ENCODE measurements at places on chromosomes 3 and 15.
A peak's percentile ranks its signal among the peaks of the same experiment; 100 is the strongest.

- DNase-seq = no peak
Observed at GRCh38 chr15:58453931-58454793, 22.4 kb downstream of the LIPC start.

DNA sequence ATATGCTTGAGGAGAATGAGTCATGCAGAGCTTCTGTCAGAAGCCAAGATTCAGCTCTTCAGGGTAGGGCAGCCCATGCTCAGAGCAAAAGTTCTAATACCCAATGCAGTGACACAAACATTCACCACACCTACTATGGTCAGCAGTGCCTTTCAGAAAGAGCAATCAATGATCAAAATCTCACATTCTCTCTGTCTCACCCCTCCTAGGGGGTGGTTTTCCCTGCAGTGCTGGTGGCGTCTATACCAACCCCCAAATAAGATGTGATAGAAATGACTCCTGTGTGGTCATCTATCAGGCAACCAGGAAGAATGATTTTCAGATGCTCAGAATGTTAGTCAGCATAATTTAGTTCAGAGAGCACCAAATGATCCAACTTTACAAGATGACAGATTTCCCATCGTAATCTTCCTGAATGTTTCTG lies 385.3 kb downstream of the NTRK3 start:
- DNase-seq = no peak

DNA sequence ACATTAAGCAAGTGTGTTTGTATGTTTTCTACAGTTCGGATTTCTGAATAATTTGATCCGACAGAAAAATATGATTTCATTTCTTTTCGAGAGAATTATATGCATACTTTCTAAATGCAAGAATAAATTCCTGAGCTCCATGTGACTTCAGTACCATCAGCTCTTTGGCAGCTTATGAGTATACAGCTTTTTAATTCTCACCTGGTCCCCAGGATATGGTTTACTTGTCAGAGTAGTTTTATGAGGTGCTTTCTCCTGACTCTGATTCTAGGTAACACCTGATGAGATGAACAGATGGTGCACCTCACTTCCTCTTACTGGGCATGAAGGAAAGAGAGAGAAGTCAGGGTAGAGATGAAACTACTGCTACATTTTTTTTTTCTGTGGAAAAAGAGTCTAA lies 3.1 kb downstream of the HGD start:
- DNase-seq = no peak

- peak; percentile 65 for DNase-seq
Observed at GRCh38 chr3:142586803-142587406, 8.4 kb upstream of the ATR start.

DNA sequence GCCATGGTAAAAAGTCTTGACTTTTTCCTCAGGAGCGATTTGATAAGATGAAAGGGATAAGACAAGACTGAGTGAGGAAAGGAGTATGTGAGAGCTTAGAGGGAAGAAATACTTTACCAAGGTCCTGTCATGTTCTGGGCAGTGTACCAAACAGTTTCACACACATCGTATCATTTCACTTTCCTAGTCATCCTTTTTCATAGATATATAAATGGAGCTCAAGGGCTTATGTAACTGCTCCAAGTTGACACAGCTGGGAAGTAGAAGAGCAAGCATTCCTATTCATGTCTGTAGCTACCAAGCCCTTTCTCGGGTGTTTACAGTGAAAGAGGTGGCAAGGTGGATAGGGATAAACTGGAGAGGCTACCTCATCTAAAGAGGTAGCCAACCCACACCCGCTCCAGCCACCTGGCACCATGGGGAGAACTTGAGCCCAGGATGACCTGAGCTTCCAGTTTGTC lies 57.4 kb downstream of the MRPS25 start:
- DNase-seq = no peak

DNA sequence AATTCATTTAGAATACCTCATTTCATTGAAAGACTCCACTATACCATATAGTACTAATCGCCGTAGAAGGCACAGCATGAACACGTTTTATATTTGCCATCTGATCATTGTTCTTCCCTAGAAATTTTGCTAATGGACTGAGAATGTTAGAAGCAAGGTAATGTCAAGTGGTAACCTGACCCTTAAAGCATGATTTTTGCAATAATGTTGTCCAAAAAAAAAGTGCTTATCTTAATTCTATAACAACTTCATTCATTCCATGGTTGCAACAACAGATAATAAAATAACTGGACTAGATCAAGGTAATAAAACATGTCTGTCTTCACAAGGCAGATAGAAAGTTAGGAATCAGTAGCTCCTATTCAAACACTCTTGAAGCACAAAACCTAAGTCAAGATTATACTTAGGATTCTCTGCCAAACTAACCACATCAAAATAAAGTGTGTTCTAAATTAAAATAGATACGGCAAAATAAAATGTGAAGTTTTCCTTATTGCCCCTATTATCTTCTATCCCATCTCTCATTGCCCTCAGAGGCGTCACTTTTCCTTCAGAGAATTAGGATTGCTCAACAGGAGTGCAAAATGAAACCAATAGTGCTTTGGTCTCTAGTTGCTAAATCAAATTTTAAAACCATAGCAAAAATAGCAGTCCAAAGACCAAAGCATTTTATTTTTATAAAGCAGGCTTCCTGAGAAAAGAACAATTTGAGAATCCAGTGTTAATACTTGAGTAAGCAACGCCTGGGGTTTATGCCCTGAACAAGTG lies 317.4 kb upstream of the UBE2E2 start:
- no peak for DNase-seq

GRCh38 chr3:125356140-125357026 lies 18.7 kb downstream of the ZNF148 start:
- DNase-seq = no peak

GRCh38 chr3:119238363-119238762 lies 2.3 kb downstream of the B4GALT4 start:
- no peak for DNase-seq

- no peak for DNase-seq
Observed at GRCh38 chr3:5616873-5617272, 429.4 kb downstream of the EDEM1 start.

GRCh38 chr15:101313041-101313761 lies 18.2 kb upstream of the SNRPA1 start:
- no peak for DNase-seq

GRCh38 chr3:143806038-143806437 lies 42.2 kb downstream of the SLC9A9 start:
- no peak for DNase-seq

- DNase-seq = no peak
Observed at GRCh38 chr3:463252-464192, 267.0 kb downstream of the CHL1 start.

- no peak for DNase-seq
Observed at GRCh38 chr3:49025793-49026520, 3.2 kb downstream of the IMPDH2 start.

- DNase-seq = peak; percentile 37
Observed at GRCh38 chr3:187281191-187281714, 10.3 kb downstream of the MASP1 start.

DNA sequence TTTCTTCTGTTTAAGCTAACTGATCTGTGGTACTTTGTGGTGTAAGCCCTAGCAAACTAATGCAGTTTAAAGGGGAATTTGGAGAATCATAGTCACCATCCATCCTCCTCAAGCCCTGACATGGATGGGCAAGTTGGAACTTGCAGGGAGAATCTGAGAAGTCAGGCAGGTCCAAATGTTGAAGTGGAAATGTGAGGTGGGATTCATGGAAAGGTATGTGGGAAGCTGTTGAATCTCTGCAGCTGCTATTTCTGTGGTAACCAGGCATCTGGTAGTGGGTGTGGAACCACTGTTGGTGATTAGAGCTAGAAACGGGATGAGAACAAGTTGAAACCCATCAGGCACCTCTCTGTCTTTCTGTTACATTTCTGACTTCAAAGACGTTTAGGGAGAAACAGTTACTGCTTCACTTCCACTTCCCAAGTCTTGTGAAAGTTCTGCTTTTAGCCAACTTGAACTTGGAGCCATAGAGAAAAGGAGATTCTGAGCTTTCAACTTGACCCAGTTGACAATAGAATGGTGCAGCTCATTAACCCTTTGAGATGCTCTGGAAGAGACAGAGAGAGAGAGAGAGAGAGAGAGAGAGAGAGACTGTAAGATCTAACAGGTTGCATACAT lies 38.1 kb upstream of the NMNAT3 start:
- no peak for DNase-seq

DNA sequence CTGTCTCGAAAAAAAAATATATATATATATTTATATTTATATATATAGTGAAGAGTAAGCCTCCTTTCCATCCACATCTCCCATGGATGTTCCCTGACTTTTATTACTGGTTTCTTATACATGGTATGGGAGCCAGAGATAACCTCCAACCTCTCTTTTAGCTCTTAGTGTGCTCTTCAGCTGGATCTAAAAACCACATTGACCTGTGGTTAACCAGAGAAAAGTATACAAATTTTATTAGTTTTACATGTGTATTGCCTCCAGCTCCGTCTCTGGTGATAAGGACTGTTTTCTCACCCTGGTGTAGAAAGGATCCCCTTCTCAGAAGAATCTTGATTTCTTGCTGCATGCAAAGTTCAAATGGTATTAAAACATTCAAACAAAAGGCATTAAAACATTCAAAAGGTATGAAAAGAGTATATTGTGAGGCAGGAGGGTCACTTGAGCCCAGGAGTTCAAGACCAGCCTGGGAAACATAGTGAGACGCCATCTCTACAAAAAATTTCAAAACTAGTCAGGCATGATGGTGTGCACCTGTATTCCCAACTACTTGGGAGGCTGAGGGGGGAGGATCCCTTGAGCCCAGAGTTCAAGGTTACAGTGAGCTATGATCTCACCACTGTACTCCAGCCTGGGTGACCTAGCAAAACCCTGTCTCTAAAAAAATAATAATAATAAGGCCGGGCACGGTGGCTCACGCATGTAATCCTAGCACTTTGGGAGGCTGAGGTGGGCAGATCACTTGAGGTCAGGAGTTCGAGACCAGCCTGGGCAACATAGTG lies 13.5 kb upstream of the TTBK2 start:
- DNase-seq = no peak

- no peak for DNase-seq
Observed at GRCh38 chr15:66761726-66762595, 59.9 kb downstream of the SMAD6 start.

DNA sequence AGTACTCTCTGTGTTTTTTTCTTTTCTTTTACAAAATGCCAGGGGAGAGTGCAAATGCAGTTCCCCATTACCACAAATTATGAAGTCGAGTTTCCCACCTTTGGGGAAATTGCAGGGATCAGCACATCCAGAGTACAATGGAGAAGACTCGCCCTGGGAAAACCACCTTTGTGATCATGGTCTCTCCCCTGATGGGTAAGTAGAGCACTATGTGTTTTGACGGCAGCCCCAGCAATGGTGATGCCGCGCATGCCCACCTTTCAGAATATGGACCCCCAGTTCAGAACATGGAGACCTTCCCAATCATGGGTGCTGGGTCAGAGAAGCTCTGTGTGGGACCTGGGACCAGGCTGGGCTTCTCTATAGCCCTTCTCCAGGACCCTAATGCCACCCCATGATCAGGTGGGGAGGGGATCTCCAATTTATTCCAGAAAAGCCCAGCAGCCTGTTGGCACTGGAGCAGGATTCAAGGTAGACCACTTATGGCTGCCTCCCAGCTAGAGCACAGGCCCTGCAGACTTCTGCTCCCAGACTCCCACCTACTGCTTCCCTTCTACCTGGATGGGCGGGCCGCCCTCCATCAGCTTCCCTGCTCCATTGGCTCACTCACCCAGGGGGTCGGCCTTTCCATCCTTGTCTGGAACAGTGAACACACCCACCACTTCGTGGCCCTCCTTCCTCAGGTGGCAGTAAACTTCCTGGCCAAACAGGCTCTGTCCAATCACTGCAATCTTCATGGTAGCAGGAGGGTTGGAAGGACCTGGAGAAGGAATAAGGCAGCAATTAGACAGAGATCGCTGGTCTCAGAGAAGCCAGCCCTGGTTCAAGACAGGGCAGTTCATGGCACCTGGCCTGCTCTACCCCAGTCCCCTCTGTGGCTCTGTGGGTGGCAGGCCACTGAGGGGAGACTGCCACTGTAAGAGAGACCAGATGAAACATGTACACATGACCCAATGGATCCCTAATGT lies 19.9 kb downstream of the ALDH1L1 start:
- no peak for DNase-seq

All from iPS-NIHi11 (cell line).